ENCODE measurements at places on chromosomes 3 and 15. TPM values are rescaled to one million over a fixed set of nuclear protein-coding genes. Genes with fewer than 3 reads are reported as not detected.

Gene SNX33
- total RNA-seq, result 13.0 TPM

Gene GOLGA8S
- 0.22 TPM for total RNA-seq

Gene MBNL1
- total RNA-seq, result 49.9 TPM

Gene ZKSCAN7
- 1.3 TPM for total RNA-seq

Gene ARGFX
- not detected for total RNA-seq

Gene SPATA16
- not detected for total RNA-seq

Gene PAQR5
- 0.73 TPM for total RNA-seq

Gene SNTN
- total RNA-seq, result not detected

Gene CCR3
- not detected for total RNA-seq

Gene CCDC39
- total RNA-seq, result not detected

Gene HAPLN3
- not detected for total RNA-seq

Gene TMEM207
- total RNA-seq, result not detected

Gene CILP
- 1.2 TPM for total RNA-seq

Gene SPTBN5
- total RNA-seq, result 0.98 TPM

Gene TMEM42
- 10.9 TPM for total RNA-seq

Gene BFSP2
- total RNA-seq, result not detected

Gene ARL8B
- total RNA-seq, result 24.8 TPM

Gene HES1
- total RNA-seq, result 23.8 TPM

Gene C3orf18
- total RNA-seq, result 5.1 TPM
